HepG2 (cell line): ENCODE measurements at places on chromosomes 1 and 21. TPM values are rescaled to one million over a fixed set of nuclear protein-coding genes. Genes with fewer than 3 reads are reported as not detected.

The PRAMEF5 gene
- polyA plus RNA-seq = not detected in 2 replicates

The PHTF1 gene
- 5.0 and 5.7 TPM in 2 replicates for polyA plus RNA-seq

DNA sequence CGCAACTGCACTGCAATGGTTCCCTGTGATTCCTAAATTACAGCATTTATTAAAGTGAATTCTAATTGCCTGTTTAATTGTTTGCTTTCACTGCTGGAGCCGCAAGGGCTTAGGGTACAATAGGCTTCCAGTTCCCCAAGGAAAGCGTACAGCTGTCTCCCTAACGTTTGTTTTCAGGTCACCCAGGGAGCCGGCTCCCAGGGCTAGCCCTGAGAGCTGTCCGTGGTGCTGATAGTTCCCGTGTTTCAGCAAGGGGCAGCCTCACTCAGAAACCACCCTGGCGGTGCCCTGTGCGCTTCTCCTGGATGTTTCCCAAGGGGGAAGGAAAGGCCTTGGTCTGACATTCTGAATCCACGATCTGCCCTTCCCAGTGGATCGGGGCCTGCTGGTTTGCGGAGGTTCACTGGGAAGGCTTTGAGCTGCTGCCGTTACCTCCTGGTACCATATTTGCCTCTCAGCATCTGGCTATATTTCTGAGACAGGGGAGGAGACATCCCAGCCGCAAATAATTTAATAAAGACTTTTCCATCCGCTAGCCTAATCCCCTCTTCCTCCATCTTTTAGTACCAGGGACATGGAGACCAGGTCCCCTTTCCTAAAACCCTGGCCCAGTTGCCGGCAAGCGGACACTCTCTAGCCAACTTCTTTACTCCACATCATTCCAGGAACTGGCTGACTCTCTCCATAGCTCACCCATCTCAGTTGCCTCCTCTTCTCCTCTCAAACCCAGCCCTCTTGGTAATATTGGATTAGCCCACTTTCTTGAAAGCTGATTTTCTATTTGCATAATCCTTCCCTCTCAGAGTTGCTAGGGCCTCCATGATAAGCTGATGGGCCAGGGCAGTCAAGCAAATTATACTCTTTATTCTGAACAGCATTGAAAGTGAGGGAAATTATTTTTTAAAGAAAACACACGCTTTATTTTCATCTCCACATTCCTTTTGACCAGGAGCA lies 149.0 kb downstream of the IGSF21 start:
- DNase-seq = peak; percentile 10

GRCh38 chr1:178867670-178868069 lies 3.2 kb downstream of the ANGPTL1 start:
- DNase-seq = no peak
